SIG-M5 (cell line): ENCODE measurements at places on chromosomes 16 and 17.

- no peak for DNase-seq
Measured at GRCh38 chr16:10126686-10127085, 55.5 kb downstream of the GRIN2A start.

GRCh38 chr16:50079397-50080140 is 13.8 kb downstream of the HEATR3 start:
- no peak for DNase-seq

DNA sequence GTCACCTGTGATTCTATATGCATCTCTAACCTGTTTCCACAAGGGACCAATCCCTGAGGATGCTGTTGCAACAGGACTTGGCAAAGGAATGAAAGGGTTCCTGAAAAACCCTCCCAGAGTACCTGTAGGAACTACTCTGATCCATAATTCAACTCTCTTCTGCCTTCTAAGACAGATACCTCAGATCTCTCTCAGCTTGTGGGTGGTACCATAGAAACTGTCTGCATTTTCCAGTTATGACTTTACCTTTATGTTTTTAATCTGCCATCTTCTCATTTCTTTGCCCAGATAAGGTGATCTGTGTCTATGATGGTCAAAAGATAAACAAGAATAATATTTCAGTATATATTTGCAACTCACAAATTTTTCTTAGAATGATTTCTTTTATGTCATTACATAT is 65.1 kb downstream of the TMC6 start:
- no peak for DNase-seq

DNA sequence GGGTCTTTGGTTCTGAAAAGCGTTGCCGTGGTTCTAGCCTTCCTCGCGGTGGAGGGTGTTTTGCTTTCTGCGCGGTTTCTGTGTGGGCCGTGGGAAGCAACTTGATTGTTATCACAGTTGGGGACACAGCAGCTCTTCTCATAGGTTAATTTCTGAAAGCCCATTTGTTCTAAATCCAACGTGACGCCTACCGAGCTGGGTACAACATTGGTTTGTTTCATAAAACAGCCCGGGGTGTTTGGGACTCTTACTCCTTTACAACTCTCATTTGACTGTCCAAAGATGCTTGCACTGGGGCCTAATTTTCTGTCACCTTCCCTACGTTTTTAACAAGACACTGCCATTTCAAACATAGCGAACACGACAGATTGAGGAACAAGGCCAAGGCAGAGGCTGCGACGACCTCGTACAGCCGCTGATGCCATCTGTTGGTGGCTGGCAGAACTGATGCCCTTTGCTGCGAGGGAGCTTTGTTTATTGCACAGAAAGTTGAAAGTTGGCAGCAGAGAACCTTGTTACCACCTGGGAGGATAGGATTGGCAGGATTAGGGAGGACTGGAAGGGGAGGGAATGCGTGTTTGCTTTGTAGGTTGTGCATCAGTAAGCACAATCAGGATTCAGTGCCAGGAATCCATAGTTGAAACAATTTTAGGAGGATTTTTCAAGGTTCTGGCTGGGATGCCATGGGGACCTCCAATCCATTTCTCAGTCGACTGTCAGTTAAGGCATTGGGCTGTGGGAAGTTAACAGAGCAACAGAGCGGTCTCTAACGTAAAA is 98.3 kb downstream of the PITPNC1 start:
- no peak for DNase-seq

GRCh38 chr17:44627513-44628242 is 28.6 kb upstream of the MEIOC start:
- no peak for DNase-seq

DNA sequence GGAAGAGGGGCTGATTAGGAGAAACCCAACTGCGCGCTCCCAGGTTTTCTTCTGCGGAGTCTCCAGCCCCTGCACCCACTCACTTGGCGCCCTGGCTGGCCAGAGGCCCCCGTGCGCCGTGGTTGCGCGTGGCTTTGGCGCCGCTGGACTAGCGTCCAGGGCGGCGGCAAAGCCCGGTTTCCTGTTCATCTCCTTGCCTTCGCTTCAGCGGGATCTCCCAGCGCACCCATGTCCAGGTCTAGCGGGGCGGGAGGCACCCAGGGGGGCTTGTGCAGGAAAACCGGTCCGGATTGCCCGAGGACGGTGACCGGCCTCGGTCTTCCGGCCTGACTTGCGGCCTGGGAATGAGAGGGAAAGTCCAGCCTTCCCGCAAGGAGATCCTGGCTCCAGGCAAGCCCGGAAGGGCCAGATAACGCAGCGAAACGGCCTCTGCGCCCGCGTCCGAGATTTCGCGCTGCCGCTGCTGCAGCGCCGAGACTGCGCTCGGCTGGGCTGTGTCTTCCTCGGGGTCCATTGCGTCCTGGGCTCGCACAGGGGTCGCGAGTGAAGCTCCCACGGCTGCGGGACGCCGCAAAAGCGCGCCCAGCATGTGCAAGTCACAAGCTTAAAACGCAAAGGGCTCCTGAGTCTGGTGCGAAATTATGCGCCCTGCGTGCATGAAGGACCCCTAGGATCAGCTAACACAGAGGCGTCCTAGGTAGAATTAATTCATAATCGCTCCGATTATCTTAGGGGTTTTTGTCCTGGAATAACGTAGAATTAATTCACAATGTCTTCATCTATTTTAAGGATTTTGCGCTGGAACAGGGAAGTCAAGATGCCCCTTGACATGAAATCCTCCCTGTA is 5.7 kb downstream of the FOXF1 start:
- no peak for DNase-seq

- no peak for DNase-seq
Measured at GRCh38 chr16:4746991-4747574, 12.7 kb downstream of the DNAAF8 start.

DNA sequence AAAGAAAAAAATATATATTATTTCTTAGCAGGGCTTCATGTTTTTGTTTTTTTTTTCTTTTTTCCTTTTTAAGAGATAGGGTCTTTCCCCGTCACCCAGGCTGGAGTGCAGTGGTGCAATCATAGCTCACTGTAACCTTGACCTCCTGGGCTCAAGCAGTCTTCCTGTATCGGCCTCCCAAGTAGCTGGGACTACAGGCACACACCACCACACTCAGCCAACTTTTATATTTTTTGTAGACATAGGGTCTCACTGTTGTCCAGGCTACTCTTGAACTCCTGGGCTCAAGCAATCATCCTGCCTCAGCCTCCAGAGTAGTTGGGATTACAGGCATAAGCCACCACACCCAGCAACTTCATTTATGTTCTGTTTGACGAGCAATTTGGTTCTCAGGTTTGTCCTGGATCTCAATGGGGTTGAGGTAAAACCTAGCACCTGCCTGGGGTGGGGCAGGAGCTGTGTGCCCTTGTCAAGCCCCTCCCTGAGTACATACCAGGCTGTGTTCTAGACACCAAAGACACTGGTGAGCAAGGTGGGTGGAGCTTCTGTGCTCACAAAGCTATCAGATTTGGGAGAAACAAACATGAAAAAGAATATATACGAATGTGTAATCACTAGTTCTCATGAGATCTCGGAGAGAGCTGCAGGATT is 19.2 kb downstream of the GPT2 start:
- no peak for DNase-seq

DNA sequence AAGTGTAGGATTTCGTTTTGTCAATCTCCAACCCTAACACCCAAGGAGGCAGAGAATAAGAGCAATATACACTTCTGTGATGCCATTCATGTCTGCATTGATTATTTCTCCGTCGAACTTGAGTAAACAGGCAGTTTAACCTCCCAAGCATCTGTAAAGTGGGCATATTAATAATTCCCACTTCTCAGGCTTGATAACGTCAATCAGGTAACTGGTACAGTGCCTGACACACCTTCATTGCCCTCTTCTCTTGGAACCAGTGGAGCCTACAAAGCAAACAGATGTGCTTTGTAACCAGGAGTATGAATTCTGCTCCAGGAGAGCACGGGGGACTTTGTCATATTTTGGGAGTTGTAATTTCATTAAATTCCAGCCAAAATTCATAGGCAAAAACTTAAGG is 32.5 kb upstream of the PLCG2 start:
- no peak for DNase-seq

DNA sequence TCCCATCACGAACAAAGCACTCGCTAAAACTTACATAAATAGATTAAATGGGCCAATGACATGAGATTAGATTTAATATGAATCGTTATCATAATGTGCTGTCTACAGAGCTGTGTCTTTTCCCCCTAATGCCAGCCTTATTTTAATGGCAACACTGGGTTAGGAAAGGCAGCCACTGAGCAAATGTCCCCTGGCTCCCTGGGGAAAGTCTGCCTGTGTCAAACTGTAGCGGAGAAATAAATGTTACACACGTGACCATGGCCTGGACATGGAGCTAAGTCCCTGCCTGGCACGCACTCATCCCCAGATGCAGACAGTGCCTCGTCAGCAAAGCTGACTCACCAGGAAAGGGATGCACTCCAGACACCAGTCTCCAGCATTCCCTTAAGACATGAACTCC is 61.3 kb upstream of the SDK2 start:
- DNase-seq = no peak

- no peak for DNase-seq
Measured at GRCh38 chr16:51433599-51433998, 282.5 kb upstream of the SALL1 start.

GRCh38 chr17:37643869-37644268 is 623 bp upstream of the DDX52 start:
- no peak for DNase-seq

GRCh38 chr16:15510992-15511391 is 76.6 kb downstream of the BMERB1 start:
- DNase-seq = no peak
